AG09309 (cell line): ENCODE measurements at places on chromosomes 1 and 21.
A peak's percentile ranks its signal among the peaks of the same experiment; 100 is the strongest.

DNA sequence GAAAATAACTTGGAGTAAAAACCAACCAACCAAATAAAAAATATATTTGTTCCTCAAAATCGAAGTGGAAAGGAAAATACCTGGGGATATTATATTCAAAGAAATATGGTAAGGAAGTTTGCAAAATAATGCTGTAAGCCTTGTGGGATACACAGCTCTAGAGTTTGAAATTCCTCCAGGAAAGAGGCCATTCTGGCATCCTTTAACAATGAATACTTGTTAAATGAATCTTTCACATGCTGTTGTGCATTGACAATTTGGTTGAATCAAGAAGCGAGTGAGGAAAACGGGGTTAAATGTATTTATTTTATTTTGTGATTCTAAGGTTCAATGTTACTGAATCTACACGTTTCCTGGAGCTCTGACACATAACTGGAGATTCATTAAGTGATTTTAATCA, 30.5 kb upstream of the NTNG1 start:
- DNase-seq: peak; percentile 16

GRCh38 chr1:62437273-62437940, 558 bp downstream of the USP1 start:
- no peak for DNase-seq

DNA sequence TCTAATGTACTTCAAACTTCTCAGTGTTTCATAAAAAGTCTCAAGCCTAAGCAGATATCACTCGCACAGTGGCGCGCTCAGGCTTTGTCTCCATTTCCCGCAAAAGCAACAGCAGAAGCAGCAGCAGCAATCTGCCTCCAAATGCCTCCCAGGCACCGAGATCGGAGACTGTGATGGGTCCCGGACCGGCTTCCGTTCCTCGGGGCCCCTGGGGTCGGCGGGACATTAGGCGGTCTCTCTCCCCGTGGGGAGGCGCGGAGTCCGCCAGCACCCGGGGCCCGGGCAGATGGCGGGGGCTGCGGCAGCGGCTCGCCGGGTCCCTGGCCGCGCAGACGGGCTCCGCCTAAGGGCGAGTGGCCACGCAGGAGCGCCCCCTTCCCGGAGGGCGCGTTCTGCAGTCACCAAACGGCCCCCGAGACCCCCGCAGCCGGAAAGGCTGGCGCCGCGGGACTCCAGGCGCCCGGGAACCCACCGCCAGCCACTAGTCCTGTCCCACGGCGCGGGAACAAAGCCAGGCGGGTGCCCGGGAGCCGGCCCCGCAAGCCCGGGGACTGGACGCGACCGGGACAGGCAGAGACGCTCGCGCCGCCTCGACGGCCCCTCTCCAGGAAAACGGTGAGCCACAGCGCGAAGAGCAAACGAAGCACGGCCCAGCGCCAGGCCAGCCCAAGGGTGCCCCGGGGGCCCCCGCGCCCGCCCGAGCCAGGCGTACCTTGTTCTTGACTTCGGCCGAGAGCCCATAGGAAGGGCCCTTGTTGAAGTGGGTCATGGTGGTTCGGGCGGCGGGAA, 590 bp downstream of the CNN3 start:
- no peak for DNase-seq

DNA sequence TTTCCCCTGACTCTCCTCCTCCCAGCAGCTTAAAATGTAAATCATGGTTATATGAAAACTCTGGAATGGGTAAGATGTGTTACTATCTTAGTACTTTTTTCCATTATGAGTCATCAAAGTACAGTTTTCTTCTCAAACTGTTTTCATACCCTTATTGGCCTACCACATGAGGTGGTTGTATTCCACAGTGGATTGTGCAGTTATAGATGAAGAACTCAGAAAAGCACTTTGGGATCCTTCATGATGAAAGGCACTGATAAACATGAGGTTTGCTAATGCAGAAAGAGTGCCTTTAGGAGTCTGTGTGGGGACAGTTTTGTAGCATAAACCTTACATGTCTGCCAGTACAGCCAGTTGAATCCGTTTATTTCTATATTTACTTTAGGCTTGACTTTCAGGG, 32.0 kb upstream of the MYOCOS start:
- DNase-seq: no peak

DNA sequence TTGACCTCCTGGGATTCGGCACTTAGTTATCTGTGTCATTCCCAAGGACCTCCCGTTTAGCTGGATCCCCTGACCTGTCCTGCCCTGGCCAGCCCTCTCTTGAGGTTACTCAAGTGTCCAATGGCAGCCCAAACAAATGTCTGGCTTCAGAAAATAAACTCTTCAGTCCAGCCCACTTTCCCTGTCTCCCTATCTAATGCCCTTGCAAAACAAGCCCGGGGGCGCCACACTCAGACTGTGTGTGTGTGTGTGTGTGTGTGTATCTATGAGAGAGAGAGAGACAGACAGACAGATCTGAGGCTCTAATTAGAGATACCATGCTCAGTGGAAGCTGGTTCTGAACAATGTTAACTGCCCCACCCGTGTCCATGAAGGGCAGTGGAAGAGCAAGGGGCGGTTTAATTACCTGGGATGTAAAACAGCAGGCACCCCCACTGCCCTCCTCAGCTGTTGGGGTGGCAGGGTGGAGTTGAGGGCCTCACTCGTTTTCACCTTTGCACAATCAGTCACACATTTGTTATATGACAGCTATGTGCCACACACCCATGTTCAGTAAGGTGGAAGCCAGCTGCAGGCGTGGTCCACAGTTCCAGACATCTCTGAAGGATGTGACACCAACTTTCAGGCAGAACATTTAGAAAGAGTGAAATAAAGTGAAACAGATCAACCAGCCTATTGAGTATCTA, 57.4 kb downstream of the B3GALT5 start:
- no peak for DNase-seq

GRCh38 chr1:60287536-60287935, 214.0 kb upstream of the C1orf87 start:
- no peak for DNase-seq

DNA sequence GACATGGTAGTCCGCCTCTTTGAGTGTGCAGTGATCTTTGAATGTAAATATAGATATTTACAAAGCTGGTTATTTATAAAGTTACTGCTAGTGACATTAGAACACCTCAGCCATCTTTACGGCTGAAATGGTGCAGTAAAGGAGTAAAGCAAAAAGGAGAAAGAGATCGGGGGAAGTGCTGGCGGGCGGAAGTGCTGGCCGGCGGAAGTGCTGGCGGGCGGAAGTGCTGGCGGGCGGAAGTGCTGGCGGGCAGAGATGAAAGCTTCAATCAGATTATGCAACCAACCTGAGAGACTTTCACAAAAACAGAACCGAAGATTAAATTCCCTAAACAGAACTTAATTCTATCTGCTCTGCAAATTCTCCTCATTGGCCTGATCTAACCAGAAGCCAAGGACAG, 1.4 kb upstream of the OR14A16 start:
- no peak for DNase-seq

GRCh38 chr1:154941333-154942013, 5.0 kb upstream of the PMVK start:
- no peak for DNase-seq

- no peak for DNase-seq
These were observed 111.6 kb downstream of the SPSB1 start for GRCh38 chr1:9404117-9404914.

GRCh38 chr1:183165456-183165855, 20.6 kb upstream of the LAMC2 start:
- DNase-seq: no peak
